ENCODE measurements at places on chromosomes 2 and 18.

DNA sequence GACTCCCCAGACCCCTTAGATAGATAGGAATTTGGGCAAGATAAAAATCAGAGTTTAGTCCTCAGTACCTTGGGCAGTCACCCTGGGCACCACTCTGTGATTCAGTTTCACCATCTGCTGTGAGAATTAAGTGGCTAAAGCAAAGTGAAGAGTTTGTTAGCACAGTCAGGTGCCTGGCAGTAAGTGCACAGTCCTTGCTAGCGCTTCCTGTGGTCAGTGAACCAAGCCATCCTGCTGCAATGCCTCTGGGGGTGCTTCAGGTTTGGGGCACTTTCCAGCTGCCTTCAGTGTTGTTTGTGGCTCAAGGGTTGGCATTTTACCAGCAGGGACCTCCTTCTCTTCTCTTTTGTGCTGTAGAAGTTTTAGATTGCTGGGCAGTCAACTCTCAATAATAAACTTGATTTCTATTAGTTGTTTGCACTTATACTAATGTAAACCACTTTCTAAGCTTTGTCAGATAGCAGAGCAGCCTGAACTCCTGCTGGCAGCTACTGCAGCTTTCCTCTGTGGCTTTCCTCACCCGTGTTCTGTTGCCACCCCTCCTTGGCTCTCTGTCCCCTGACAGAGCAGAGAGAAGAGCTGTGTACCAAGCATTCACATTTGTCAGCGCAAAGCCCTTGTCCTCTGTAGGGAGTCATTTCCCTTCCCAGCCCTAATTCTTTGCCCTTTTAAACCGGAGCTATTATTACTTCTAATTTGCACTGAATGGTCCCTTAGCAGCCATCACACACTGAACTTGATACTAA is 48.4 kb upstream of the RMP24 start:
- no peak for DNase-seq

DNA sequence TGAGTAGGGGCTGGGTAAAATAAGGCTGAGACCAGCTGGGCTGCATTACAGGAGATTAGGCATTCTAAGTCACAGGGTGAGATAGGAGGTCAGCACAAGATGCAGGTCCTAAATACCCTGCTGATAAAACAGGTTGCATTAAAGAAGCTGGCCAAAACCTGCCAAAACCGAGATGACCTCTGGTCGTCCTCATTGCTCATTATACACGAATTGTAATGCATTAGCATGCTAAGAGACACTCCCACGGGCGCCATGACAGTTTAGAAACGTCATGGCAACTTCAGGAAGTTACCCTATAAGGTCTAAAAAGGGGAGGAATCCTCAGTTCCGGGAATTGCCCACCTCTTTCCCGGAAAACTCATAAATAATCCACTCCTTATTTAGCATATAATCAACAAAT is 132.2 kb downstream of the ARL4C start:
- no peak for DNase-seq

GRCh38 chr2:97911922-97912575 is 83.7 kb downstream of the TMEM131 start:
- DNase-seq = no peak

DNA sequence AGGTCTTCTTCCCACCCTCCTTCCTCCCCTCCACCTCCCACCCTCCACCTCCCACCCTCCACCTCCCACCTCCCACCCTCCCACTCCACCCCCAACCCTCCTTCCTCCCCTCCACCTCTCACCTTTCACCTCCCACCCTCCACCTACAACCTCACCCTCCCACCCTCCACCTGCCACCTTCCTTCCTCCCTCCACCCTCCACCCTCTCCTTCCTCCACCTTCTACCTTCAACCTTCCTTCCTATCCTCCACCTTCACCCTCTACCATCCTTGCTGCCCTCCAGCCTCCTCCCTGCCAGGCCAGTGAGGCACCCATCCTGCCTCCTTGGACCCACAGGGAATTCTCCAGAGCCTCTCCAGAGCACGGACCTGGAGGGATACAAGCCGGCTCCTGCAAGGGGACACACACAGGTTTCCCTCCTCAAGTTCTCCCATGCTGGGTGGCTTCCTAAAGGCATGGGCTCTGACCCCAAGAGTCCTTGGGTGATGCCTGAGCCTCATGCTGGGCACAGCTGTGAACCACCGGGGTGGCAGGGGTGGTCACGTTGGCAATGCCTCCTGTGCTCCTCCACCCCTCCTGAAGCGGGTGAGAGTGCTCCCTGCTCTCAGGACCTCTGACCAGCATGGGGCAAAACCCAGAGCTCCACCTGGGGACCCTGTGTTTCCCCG is 293.0 kb downstream of the NDUFA10 start:
- no peak for DNase-seq

DNA sequence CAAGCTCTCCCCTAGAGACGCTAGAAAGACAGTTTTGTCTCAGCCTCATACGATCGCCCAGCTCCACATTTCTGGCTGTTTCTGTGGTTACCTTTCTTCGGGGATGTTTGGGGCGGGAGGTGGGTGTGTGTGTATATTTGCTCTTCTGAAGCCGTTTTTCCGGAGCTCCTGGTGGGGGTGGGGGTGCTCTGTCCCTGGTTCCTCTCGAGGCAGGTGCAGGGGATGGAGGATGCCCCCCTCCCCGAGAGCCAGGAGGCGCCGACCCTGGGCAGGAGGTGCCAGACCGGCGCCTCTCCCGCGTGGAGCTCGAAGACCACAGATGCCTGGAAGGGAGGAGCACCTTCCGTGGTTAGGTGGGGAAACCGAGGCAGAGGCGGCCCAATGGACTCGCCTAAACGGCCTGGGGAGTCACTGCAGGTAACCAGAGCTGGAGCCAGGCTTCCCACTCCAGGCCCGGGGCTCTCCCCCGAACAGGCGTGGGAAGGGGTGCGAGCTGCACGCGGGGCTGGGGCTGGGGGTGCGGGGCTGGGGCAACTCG is 694 bp upstream of the HPCAL1 start:
- DNase-seq = no peak
